ENCODE measurements at places on chromosomes 2 and 18. TPM values are rescaled to one million over a fixed set of nuclear protein-coding genes. Genes with fewer than 3 reads are reported as not detected.

DNA sequence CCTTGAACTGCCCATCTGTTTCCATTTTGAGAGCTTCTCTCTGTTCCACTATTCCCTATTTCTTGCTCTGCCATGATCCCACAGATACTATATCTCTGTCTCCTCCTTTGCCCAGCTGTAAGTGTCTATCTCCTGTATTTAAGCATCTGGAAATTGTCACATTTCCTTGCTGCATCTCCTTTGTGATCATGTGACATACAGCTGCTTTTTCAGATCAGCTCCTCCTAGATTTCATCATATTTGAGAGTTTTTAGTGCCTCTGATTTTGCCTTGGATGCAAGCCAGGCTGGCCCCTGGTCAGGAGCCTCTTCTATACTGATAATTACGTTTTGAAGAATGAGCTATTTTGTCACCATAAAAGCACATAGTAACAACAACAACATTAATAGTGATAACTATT is 131.7 kb upstream of the TNP1 start:
- H3K4me3 ChIP-seq, result no peak overlapping the region
- DNase-seq, result no peak
- H3K27ac ChIP-seq, result no peak overlapping the region

GRCh38 chr18:60120231-60120750 is 220.5 kb downstream of the PMAIP1 start:
- H3K27ac ChIP-seq, result no peak overlapping the region
- H3K27me3 ChIP-seq, result no peaks in the 10 kb centered on the region
- DNase-seq, result no peak

DNA sequence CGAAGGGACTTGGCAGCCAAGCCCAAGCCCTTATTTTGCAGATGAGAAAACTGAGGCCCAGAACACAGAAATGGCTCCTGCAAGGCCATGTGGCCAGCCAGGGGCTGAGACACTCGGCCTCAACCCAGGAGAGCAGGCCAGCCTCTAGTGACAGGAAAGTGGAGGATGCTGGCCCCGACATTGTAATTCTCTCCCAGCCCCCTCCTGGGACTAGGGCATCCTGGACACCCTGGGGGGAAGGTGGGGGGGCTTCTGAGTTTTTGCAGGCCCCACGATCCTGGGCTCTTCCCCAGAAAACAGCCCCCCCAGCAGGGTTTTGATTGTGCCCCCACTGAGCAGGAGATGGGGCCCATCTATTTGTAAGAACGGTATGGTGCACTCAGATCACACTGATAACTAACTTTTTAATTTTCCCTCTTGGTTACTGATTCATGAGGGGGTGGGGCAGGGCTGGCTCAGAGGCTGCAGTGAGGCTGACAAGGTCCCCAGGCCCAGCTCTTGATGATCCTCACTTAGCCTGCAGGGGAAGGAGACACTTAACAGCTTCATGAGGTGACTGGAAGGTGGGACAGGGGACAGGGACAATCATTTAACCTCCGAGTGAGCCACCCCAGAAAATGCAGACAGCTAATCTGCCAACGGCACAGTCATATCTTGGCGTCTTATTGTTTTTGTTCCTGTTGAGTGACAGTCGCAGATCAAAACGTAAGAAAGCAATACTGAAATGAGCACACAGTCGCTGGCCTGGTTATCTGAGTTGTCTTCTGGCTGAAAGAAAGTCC is 18.9 kb downstream of the SMAD7 start:
- DNase-seq, result no peak
- H3K4me1 ChIP-seq, result peaks cover 98% of the 10 kb centered on the region
- peak overlapping the region; percentile 99 for H3K27ac ChIP-seq
- peak overlapping the region; percentile 28 for H3K4me3 ChIP-seq
- H3K27me3 ChIP-seq, result no peaks in the 10 kb centered on the region

DNA sequence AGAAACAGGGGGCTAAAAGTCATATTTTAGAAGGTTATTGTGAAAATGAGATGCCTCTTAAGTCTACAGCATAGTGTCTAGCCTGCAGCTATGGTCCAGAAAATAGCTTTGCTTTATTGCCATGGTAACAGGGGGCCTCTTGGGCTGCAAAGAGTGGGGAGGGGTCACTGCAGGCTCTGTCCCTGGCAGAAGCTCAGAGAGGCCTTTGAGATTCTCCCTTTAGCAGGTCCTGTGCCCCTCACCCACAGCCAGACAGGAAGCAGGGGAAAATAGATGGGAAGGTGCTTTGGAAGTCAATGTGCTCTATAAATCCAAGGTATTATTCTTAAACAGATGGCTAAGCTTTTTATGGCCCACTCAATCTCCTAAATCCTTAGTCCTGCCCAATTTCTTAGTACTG is 1021.3 kb upstream of the GYPC start:
- H3K4me3 ChIP-seq, result no peak overlapping the region
- H3K27ac ChIP-seq, result no peak overlapping the region
- DNase-seq, result no peak
- no peaks in the 10 kb centered on the region for H3K36me3 ChIP-seq
- no peaks in the 10 kb centered on the region for H3K27me3 ChIP-seq

Gene MATN3
- total RNA-seq, result 3.5 TPM

Gene CRYBA2
- total RNA-seq, result not detected

Measured in Panc1 (cell line).